ENCODE measurements at places on chromosomes 12 and 14. TPM values are rescaled to one million over a fixed set of nuclear protein-coding genes. Genes with fewer than 3 reads are reported as not detected.

DNA sequence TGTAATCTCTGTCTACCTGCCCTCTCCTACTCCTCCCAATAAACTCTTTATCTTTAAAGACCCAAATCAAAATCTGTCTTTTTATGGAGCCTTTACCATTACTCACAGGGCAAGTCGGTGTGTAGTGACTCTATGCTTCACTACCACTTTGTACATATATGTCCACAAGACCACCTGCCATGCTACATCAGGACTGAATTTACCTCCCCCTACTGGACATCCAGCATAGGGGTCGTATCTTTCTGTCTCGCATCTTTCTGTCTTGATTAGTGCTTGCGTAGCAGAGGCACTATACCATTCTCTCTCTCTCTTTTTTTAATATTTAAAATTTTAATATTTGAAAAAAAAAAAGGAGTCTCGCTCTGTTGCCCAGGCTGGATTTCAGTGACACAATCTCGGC, 587.5 kb downstream of the SOX5 start:
- no peak for DNase-seq

GRCh38 chr12:11761869-11762567, 112.5 kb downstream of the ETV6 start:
- peak; percentile 74 for DNase-seq

GRCh38 chr12:54148560-54149429, 40.0 kb downstream of the SMUG1 start:
- no peak for DNase-seq

DNA sequence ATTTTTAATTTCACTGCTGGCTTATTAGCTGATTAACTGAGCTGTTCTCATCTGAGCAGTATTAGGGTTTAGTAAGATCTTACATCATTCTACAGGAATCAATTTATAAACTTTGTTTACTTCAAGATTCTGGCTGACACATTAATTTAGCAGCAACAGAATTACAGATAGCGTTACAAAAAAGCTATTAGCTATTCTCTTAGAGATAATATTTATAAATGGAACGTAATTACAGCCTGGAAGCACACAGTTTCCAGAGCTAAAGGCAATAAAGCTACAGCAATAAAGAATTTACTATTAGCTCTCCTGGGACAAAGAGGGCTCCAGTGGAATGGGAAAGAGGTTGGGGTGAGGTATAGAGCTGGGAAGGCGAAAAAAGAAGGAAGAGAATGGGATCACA, 34.7 kb downstream of the PDE6H start:
- DNase-seq, result no peak

The RNASE2 gene
- total RNA-seq, result not detected

DNA sequence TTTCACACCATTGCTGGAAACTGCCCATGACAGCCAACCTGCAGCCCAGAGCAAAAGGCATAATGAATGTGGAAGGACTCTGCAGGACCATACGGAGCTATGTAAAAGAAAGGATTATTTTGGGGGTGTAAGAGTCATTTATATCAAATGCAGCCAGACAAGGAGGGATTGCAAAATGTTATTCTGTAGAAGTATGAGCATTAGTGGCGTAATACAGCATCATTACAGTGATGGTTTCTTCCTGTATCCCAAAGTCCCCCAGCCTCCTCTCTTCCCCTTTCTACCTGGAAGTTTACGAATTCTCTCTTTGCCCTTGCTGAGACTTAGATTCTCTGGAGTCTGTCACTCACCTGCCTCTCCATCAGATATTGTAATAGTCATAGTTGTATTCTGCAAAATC, 89.9 kb downstream of the BORCS5 start:
- no peak for DNase-seq

GRCh38 chr12:56007564-56008559, 10.8 kb downstream of the SUOX start:
- peak; percentile 76 for DNase-seq

GRCh38 chr12:91805031-91805430, 340.6 kb downstream of the BTG1 start:
- no peak for DNase-seq

The KCNH5 gene
- total RNA-seq, result not detected

- DNase-seq, result peak; percentile 66
Observed at GRCh38 chr14:104795781-104796686, 486 bp upstream of the AKT1 start.

- peak; percentile 6 for DNase-seq
Observed at GRCh38 chr12:113500782-113501311, 29.2 kb upstream of the LHX5 start.

DNA sequence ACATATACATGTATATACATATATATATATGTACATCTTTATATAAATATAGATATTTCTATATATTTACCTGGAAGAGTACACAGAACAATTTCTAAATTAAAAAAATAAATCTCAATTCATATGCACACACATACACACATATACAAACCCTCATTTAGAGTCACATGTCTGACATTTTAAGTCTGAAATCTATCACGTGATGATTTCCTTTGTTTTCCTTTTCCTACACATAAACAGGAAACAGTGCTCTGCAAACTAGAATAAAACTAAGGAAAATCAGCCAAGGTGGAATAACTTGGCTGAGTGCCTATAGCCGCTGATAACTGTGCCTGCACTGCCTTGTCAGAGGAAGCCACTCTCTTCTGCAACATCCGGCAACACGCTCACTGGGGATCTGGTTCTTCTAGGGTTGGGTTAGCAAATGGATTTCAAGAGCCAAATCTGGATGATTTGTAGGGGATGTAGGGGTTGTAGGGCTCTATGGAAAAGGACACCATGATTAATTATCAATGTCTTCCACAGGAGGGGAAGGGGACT, 480.7 kb downstream of the TMEM132D start:
- no peak for DNase-seq

- DNase-seq, result no peak
Observed at GRCh38 chr14:61588419-61588901, 106.9 kb upstream of the HIF1A start.

The KRT72 gene
- not detected for total RNA-seq

The KLHL33 gene
- total RNA-seq, result 0.09 TPM

GRCh38 chr12:30692470-30692869, 3.2 kb downstream of the IPO8 start:
- DNase-seq, result no peak
